ENCODE measurements at places on chromosomes 4 and X.

- no peak for DNase-seq
Observed at GRCh38 chrX:5672099-5672498, 556.6 kb downstream of the NLGN4X start.

- DNase-seq = no peak
Observed at GRCh38 chr4:84901173-84901572, 65.3 kb downstream of the WDFY3 start.

DNA sequence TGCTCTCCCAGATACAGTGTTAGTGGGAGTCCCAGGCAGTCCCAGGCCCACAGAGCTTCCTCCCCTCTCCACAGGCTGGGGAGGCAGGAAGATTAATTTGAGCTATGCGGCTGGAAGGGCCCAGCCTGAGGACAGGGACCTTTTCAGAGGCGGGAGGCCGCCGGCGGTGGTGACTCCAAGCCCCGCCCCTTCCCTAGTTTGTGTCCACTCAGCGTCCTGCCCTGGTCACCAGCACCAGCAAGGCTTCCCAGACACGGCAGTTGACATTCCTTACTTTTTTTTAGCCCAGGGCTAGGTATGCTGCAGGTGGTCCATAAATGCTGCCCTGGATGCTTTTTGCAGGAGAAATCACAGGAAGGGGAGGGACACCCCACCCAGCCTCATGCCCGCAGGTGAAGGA, 67.7 kb upstream of the LRPAP1 start:
- DNase-seq = no peak

DNA sequence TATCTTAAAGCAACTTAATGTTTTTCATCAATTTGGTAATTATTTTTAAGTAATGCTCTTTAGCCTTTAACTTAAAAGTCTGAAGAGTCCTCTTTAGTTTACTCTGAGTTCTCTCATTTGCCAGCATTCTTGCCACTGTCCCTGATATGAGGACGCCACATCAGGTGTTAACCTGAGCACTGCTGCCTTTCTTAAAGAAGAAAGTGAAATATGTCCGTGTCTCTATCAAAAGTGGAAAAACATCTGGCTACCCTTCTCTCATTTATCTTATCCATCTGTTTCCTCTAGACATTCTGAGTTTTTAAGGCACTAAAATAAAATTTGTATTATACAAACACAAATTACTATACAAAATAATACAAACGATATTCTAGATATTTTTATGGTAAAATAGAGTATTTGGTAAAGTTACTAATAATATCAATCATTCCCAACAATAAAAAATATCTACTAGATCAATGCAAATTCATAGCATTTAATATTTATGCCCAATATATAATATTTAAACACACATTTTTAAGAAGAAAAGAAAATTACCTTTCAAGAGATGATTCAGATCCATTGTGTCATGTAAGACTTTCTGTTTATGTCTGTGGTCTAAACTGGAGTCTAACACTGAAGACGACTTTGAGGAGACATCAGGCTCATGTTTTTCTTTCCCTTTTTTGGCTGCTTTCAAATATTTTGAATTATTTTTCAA, 14.0 kb downstream of the CFAP97 start:
- no peak for DNase-seq

Data from femur (tissue), 1 donor.